ENCODE measurements at places on chromosomes 12 and 14. TPM values are rescaled to one million over a fixed set of nuclear protein-coding genes. Genes with fewer than 3 reads are reported as not detected.

Gene TRPV4
- total RNA-seq, result 1.0 TPM

Gene LTBR
- 6.8 TPM for total RNA-seq

- no peak for DNase-seq
These were observed 8.2 kb upstream of the FOXG1 start for GRCh38 chr14:28758253-28758884.

GRCh38 chr12:31778687-31779086, 49.9 kb upstream of the AMN1 start:
- no peak for DNase-seq

- no peak for DNase-seq
These were observed 105.2 kb downstream of the TSPAN9 start for GRCh38 chr12:3182426-3182825.
